Stimulated activated CD4-positive, alpha-beta T cell treated with anti-CD3 and anti-CD28 coated beads, Interleukin-1b, Interleukin-23, amount 100 ng/mL, for 1 hour (primary cell): ENCODE measurements at places on chromosomes 2 and 18.

DNA sequence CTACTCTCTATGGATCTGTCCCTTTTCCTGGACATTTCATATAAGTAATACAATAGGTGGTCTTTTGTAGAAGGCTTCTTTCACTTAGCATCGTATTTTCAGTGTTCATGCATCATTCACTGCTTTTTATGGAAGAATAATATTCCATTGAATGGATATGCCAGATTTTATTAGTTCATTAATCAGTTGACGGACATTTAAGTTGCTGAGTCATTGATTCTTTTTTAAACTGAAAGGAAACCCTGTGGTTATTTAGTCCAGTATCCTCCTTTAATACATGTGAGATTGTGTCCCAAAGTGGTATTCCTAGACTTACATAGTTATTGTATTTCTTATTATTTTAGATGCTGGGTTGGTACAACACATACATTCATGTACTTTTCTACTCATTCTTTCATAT lies 162.1 kb upstream of the UNC80 start:
- DNase-seq, result no peak

DNA sequence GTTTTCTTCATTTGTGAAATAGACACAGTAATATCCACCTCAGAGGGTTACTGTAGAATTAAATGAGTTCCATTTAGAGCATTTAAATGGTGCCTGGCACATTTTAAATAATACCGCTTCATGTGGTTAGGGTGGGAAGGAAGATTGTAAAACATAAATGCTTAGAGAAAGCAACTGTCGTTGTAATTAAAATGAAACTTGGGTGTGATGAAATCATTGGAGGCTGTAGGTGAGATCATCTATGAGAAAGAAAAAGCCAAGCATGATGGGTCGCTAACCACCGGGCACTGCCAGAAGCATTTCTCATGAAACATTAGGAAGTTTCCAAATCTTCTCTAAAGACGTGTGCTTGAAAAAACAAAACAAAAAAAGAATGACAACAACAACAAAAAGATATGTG lies 8.2 kb upstream of the SLC39A10 start:
- no peak for DNase-seq

DNA sequence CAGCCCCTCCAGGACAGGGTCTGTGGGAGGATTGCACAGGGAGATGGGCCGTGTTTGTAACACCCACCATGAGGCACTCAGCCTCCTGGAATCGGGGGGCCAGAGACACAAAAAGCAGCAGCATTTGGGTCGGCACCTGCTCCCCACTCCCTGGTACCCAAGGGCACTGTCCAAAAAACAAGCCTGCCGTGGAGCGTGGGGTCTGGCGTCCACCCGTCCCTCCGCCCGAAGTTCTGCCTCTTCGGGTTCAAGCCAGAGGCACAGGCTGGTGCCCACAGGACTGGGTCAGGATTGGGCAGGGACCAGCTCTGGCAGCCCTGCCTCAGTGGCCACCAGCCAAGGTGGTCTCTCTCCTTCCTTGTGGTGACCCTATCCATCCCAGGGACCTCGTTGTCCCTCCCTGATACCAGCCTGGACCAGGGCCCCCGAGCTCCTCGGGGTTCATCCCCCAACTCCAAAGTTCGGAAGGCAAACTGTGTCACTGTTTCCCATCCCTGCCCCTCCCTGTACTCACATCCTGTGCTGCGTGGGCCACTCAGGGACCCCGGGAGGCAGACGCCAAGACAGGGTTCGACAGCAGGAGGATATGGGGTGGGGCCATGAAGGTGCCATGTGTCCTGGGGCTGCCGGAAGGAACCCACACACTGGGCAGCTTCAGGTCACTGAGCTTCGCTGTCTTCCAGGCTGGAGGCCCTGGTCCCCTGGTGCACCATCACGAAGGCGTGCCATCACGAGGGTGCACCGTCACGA lies 126.0 kb upstream of the HDAC4 start:
- DNase-seq, result no peak

- DNase-seq, result no peak
Measured at GRCh38 chr2:111037128-111037527, 83.6 kb upstream of the BCL2L11 start.

DNA sequence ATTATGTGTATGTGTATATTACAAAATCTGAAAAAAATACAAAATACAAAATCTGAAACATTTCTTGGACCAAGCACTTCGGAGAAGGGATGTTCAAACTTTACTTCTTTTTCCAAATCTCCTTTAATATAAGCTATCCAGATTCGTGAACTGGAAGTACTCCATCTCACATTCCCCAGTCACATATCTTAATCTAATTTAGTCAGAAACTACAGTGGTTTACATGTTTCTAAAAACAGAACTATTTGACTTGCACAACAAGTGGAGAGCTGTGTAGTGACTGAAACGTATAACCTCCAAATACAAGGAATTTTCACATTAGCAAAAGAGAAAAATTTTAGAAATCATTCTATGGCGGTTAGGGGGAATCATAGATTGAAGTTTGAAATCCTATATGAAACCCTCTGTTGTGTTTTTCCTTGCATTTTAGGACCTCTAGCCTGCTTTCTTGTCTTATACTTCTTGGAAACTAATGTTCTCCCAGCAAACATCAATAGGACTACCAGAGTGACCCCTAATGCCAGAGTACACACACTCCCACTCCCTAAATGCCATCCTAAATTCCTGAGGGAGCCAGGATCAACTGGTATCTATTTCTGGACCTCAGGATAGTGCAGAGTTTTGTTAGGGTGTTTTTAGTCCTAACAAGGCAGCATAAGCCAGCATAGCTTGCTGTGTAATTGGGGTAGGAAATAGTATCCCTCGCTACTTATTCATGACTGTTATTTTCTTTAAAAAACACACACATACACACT lies 30.2 kb upstream of the ROCK1 start:
- no peak for DNase-seq

- no peak for DNase-seq
Measured at GRCh38 chr2:231069379-231070054, 12.8 kb downstream of the PSMD1 start.

DNA sequence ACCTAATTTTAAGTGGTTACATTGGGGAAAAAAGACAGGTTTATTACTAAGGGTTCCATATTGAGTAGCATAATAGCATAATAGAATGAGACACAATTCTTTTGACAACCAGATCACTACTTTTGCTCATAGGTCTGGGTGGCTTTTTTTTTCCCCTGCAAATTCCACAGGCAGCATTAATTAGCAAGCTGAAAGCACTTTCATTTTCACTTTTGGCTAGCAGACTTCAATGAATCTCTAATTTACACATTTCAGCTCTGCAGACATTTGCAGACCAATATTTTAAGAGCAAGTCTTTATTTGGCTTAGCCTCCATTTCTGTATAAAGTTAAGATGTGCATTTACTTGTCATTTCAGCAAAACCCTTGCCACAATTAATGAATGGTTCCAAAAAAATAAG lies 185.5 kb downstream of the NOL4 start:
- no peak for DNase-seq

DNA sequence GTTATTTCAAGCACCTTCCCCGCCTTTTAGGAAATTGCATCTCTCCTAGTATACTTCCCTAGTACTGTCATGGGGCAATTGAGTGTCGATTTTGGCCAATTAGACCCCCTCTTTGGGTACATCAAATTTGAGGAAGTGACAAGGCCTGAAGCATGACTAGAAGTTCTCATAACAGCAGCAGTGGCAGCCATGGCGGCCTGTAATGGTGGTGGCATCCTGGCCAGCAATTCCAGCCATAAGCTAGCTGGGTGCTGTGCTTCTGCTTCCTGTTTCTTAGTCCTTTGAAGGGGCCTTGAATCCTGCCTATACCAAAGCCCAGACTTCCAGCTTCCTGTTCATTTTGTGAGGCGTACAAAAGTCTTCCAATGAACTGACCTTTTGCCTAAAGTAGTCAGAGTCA lies 523.1 kb downstream of the PLCL1 start:
- no peak for DNase-seq

DNA sequence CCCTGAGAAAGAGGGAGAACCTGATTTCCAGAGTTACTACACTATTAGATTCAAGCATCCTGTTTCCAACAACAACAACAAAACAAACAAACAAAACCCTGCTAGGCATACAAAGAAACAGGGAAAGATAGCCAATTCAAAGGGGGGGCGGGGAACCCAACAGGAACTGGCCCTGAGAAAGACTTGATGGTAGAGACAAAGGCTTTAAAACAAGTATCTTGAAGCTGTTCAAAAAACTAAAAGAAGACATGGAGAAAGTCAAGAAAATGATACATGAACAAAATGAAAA lies 147.1 kb downstream of the THADA start:
- no peak for DNase-seq

GRCh38 chr2:37669446-37669845 lies 2.0 kb downstream of the CDC42EP3 start:
- no peak for DNase-seq

GRCh38 chr2:43124687-43125057 lies 101.7 kb downstream of the ZFP36L2 start:
- DNase-seq, result no peak

- DNase-seq, result no peak
Measured at GRCh38 chr18:50158866-50159653, 35.9 kb downstream of the MYO5B start.

DNA sequence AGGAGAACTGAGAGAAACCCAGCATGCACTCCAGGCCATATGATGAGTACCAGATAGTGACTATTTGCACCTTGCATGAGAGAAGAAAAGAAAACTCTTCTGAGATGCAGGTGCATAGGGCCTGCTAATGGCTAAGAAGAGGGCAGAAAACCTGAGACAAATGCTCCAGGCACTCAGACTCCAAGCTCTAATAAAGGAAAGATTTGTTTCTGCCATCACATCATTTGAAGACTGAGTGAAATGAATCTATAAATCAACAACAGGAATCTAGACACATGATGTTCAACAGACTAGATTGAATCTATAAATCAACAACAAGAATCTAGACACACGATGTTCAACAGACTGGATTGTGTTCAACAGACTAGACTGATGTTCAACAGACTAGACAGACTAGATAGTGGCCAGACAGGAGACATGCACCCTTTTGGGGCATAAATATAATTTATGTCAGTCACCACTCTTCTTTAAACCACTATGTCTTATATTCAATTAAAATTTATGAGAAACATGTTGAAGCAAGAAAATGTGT lies 482.7 kb upstream of the UBE2E3 start:
- DNase-seq, result no peak

GRCh38 chr2:122875091-122875865 lies 1119.8 kb downstream of the TSN start:
- DNase-seq, result no peak

- no peak for DNase-seq
Measured at GRCh38 chr2:11639503-11639902, 30.5 kb downstream of the NTSR2 start.

GRCh38 chr2:109636317-109636716 lies 22.2 kb downstream of the SOWAHC start:
- no peak for DNase-seq

DNA sequence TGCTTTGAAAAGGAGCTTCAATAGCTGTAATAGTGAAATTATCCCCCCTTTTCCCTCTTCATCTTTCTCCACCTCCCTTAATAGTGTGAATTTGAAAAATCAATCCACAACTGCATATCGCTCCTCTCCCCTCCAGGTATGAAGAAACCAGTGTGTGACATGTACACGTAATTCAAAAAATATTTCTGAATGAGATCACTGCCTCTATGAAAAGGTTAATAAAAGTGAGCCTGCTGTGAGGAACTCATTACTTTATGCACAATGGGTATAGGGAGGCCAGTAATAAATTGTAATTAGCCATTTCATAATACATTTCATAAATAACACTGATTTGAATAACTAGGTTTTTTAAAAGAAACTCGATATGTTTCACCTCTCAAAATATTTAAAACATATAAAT lies 209.0 kb upstream of the KYNU start:
- DNase-seq, result no peak

- DNase-seq, result no peak
Measured at GRCh38 chr18:13453714-13454113, 235.2 kb downstream of the LDLRAD4 start.

GRCh38 chr2:109321570-109321969 lies 192.6 kb downstream of the SH3RF3 start:
- no peak for DNase-seq

- DNase-seq, result no peak
Measured at GRCh38 chr2:159088906-159089305, 120.5 kb downstream of the TANC1 start.

GRCh38 chr2:14623237-14623636 lies 9.3 kb upstream of the LRATD1 start:
- DNase-seq, result no peak

DNA sequence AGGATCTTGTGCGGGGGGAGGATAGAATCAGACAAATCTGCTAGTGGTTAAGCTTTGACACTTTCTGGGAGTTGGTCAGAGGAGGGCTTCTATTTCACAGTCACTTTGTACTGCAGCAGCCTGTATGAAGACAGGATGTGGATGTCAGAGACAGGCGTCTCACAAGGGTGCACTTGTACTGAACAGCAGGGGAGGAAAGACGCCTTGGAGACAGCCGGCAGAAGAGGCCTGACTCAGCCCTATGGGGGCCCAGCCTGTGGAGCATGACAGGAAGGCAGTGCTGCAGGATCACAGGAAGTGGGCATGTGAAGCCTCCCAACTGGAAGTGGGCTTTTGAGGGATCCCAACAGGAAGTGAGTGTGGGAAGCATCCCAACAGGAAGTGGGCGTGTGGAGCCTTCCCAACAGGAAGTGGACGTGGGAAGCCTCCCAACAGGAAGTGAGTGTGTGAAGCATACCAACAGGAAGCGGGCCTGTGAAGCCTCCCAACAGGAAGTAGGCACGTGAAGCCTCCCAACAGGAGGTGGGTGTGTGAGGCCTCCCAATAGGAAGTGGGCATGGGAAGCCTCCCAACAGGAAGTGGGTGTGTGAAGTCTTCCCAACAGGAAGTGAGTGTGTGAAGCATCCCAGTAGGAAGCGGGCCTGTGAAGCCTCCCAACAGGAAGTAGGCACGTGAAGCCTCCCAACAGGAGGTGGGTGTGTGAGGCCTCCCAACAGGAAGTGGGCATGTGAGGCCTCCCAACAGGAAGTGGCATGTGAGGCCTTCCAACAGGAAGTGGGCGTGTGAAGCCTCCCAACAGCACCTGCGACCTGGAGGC lies 212.3 kb downstream of the SNTG2 start:
- DNase-seq, result no peak

DNA sequence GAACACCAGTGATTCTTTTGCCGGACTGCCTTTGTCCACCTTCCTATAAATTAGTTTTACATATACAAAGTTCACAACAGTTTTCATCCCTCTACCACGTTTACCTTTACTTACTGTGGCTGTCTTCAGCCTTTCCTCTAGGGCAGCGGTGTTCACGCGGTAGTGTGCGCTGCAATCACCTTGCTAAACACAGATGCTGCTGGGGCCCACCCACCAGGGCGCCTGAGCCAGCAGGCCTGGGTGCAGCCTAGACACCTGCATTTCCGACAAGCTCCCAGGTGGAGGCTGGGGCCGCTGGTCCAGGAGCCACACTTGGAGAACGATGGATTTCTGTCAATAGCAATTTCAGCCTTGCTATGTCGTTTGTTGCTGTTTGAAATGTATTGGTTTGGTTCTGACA lies 83.1 kb downstream of the NDUFA10 start:
- no peak for DNase-seq

DNA sequence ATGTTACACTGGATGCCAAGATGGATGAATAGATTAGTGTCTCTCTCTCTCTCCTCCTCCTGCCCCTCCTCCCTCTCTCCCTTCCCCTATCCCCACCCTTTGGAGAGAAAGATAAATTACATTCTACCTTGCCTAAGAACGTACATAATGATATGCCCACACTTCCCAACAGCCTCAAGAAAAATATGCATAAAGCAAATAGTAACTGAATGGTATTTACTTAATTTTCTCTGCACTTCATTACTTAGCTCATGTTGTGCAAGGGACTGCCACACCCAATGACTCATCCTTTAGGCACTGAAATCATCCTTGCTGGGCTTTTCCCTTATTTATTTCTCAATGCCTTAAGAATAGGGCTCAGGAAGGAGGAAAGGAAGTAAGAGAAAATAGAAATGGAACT lies 137.3 kb upstream of the PID1 start:
- no peak for DNase-seq

- DNase-seq, result no peak
Measured at GRCh38 chr2:10146366-10147005, 23.9 kb downstream of the RRM2 start.
